ENCODE measurements at places on chromosomes 16 and 17.

- no peak for DNase-seq
Measured at GRCh38 chr16:21940570-21940969, 12.6 kb upstream of the UQCRC2 start.

- no peak for DNase-seq
Measured at GRCh38 chr17:44448412-44448811, 54.8 kb downstream of the GPATCH8 start.

DNA sequence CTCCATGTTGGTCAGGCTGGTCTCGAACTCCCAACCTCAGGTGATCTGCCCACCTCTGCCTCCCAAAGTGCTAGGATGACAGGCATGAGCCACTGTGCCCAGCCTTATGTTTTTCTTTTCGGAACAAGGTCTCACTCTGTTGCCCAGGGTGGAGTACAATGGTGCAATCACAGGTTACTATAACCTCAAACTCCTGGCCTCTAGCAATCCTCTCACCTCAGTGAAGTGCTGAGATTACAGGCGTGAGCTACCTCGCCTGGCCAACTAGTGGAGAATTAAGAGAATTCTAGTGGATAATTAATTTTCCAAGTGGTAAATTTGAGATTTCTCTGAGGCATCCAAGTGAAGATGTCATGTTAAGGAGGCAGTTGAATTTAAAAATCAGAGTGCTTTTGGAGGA lies 2.9 kb upstream of the FBXO47 start:
- no peak for DNase-seq

DNA sequence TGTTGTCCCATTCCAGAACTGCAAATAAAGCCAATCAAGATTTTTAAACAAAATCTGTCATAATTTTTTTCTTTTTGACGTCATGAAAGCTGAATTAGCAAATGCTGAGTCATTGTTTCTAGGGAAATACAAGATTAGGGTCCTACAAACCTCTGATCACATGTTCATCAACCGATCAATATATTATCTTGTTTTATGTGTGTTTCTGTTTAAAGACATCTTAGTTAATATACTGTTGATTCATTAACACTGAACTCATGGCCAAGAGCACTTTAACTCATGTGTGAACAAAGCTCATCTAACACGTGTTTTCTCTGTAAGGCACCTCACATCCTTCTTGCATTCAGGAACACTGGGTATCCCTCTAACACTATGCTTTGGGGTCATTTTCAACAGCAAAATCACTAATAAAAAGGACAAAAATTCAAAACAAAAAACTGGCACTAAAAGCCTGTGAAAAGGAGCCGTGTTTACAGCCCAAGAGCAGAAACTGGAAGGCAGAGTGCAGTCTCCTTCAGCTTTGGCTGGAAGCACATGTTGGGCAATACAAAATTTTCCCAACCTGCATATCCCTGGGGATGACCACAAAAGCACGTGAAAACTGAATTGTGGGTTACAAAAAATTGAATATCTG lies 102.5 kb downstream of the PARN start:
- DNase-seq: no peak

DNA sequence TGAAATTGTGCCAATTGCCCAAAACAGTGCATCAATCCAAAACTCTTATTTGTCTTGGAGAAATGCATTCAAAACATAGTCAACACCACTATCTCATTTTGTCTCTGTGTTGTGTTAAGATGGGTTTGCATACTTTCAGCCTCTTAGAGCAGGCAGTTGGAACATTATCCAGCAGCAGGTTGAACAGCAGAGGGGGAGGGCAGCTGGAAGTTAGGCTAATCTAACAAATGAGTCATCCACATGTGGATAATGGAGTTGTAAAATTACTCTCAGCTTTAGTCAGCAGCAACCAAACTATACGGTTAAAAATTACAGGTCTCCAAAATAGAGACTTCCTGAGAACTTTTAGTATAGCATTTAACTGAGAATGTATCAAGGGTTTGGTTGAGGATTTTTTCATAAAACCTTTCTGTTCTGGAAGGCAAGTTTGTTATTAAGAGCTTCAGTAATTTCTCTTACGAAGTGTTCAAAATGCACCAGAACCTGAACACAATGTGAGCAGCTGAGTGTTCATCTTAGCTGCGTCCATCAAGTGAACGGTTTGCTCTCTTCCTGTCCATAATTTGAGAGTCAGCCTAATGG lies 46.3 kb downstream of the PRKCA start:
- DNase-seq: no peak

DNA sequence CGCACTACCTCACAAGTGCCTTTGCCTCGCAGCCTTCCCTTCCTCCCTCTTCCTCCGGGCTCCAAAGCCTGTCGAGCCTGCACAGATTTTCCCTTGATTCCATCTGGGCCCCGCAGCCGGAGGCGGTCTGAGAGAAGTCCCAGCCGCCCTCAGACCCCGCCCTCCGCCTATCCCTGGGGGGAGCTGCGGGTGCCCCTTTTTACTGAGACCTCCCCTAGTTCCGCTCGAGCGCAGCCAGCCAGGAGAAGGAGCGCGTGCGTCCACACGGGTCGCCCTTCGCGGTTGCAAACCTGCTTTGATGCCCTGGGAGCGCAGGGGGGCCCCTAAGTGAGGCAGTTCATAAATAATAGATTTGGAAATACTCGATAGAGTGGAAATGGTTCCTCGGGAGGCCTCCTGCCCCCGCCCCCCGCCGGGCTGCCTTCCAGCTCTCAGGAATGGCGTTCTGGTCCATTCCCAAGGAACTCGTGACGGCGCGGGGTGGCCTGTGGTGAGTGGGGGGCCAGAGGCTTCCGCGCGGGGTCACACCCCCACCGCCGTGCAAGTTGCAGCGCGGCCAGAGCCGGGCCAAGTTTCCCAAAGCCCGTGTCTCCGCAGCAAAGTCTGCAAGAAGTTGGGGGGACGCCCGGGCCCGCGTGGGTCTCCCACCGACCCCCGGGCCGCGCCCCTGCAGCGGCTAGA lies 610 bp downstream of the C16orf74 start:
- DNase-seq: no peak

DNA sequence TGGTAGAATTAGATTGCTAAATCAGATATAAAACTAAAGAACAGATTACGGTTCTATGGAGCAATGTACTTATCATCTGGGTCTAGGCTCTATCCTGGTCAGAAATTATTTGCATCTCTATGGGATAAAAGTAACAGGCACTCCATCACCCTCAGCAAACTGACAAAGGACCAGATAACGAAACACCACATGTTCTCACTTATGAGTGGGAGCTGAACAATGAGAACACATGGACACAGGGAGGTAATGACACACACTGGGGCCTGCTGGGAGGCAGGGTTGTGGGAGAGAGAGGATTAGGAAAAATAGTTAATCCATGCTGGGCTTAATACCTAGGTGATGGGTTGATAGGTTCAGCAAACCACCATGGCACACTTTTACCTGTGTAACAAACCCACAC lies 61.9 kb downstream of the MPHOSPH6 start:
- DNase-seq: no peak

DNA sequence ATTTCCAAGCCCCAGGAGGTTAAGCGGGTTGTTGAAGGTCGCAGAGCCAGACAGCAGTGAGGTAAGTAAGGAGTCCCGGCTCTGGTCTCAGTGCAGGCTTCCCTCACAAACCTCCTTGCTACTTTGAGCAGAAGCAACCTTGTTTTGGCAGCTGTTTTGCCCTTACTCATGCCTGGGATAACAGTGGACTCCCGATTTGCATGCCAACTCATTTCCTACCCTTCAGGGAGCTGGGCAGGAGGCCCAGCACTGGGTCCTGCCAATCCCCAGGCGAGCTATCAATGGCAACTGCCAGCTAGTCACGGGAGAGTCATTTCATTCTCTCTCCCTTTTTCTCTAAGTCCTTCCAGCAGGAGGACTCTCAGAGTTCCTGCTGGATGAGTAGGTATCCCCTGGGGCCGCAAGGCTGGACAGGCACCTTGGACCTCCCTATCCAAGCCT lies 72.0 kb upstream of the KSR1 start:
- no peak for DNase-seq

- DNase-seq: no peak
Measured at GRCh38 chr17:151886-152859, 14.8 kb downstream of the SCGB1C2 start.

DNA sequence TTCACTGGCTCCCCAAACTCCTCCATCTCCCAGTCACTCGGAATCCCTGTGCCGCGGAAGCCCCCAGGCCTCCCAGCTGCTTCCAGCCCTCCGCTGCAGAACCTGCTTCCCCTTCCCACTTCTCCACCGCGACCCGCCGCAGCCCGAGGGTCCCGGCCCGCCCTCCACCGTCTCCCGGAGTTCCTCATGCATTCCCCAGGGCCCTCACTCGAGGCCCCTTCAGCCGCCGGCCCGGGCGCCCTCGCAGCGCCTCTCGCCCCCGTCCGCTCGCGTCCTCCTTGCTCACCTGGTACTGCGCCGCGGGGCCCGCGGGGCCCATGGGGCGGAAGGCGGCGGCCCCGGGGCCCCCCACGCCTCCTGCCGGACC lies 329 bp downstream of the SMARCD2 start:
- no peak for DNase-seq

GRCh38 chr16:67857547-67858233 lies 10.2 kb upstream of the CENPT start:
- no peak for DNase-seq

- no peak for DNase-seq
Measured at GRCh38 chr17:81052199-81052997, 17.4 kb downstream of the BAIAP2 start.

DNA sequence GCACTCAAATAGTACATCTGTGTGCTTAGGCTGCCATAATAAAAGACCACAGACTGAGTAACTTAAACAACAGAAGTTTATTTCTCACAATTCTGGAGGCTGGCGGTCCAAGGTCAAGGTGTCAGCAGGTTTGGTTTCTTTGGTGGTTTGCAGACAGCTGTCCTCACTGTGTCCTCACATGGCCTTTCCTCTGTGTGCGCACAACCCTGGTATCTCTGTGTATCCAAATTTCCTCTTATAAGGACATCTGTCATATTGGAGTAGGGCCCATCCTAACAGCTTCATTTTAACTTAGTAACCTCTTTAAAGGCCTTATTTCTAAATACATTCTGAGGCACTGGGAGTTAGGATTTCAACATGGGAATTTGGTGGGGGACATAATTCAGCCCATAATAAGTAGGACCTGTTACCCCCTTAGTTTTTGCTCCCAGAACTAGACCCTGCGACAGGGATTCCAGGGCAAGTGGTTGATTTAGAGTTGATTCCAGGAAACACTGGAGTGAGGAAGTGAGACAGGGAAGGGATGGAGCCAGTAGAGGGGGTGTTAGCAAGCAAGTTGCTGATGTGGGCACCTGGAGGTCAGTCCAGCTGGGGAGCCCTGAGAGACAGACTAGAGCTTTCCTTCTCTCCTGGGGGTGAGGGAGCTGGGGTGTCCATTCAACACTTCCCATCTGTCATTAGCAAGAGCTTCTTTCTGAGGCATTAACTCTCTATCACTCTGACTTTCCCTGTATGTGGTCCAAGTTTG lies 10.9 kb upstream of the ALKBH5 start:
- no peak for DNase-seq

GRCh38 chr16:48903039-48903438 lies 293.1 kb upstream of the N4BP1 start:
- DNase-seq: no peak

GRCh38 chr16:7744546-7745264 lies 412.1 kb downstream of the RBFOX1 start:
- DNase-seq: no peak

GRCh38 chr16:20814784-20815183 lies 8.5 kb downstream of the REXO5 start:
- DNase-seq: no peak

DNA sequence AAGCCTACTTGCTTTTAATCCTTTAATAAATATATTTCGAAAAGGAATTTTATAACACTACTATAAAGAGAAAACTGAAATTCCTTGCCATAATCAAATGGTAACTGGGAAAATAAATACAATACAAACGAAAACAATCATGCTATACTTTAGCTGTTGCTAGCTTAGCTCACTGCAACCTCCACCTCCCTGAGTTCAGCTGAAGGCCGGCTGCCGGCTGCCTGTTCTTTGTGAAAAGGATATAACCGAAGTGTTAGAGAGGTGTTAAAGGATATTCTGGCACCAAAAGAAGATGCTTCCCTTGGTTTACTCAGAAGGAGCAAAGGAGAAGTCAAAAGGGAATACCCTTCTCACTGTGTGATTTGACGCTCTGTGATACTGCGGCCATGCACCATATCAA lies 108.5 kb downstream of the CACNG3 start:
- no peak for DNase-seq

DNA sequence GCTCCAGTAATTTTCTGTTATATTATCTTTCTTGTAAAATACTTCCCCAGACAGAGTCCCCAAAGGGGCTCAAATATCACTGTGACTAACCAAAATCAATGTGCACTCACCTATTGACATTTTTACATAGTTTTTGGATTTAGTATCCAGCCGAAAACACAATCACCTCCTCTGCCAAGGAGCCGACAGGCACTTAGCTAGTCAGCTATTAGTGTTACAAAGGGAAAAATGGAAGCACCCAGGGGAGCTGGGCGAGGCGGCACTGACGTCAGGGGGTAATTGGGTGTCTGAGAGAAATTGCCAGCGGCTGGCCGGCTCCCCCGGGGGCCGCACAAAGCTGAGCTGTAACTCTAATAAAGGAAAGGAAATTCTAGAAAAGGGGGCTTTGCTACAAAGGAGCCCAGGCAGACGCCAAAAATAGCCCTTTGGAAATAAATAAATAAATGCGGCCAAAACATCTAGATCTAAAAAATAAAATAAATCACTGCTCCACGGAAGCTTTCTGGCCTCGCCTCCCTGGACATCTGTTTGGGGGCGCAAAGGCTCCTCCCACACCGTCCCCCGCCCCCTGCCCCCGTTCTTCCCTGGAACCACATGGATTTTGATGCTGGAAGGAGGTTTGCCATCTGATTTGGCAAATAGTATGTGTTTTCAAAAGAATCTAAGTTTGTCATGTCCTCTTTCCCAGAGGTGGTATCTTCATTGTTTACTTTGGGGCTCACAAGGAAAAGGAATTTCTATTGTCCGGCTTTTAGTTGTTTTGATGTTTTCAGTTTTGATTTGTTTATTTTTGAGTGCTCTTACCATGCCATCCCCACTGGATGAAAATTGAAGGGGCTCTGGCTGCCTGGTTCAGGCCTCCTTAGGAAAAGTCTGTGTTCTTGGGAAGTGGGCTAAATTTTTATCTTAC lies 156.7 kb downstream of the ZNF423 start:
- DNase-seq: no peak

DNA sequence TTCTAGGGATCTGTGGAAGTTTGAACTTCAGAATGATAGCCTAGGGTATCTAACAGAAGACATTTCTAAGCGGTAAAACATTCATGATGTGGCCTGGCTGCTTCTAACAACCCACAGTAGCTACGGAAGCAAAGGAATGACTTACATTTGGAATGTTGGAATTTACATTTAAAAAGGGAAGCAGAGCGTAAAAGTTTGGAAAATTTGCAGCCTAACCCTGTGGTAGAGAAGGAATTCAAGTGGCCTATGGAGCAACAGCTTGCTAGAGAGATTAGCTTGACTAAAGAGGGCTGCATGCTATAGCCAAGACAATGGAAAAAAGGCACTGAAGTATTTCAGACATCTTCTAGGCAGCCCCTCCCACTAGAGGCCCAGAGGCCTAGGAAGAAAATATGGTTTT lies 50.1 kb downstream of the HNF1B start:
- no peak for DNase-seq

- DNase-seq: no peak
Measured at GRCh38 chr16:53714205-53715022, 10.5 kb downstream of the FTO start.

- no peak for DNase-seq
Measured at GRCh38 chr17:76420356-76421043, 32.5 kb downstream of the UBE2O start.

GRCh38 chr16:88309908-88310265 lies 72.9 kb upstream of the ZNF469 start:
- no peak for DNase-seq

All from activated naive CD4-positive, alpha-beta T cell (primary cell).